ENCODE measurements at places on chromosomes 7 and 10.

- no peak for DNase-seq
Measured at GRCh38 chr10:16611037-16611436, 89.4 kb upstream of the C1QL3 start.

DNA sequence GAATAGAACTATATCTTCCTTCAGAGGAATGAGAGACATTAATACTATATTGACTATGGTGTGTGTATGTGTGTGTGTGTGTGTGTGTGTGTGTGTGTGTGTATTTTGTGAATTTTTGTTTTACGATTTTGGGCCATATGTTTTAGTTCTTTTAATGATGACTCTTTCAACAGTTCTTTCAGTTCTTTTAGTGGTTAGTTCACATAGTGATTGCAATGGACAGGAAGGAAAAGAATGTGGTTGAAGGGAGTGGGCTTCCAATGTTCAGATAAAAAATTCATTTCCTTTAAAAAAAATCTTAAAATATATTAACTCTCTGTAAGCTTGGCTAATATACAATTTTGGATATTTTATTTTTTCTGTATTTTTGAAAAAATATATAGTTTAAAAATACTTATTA lies 315.7 kb upstream of the DGKB start:
- DNase-seq: no peak

DNA sequence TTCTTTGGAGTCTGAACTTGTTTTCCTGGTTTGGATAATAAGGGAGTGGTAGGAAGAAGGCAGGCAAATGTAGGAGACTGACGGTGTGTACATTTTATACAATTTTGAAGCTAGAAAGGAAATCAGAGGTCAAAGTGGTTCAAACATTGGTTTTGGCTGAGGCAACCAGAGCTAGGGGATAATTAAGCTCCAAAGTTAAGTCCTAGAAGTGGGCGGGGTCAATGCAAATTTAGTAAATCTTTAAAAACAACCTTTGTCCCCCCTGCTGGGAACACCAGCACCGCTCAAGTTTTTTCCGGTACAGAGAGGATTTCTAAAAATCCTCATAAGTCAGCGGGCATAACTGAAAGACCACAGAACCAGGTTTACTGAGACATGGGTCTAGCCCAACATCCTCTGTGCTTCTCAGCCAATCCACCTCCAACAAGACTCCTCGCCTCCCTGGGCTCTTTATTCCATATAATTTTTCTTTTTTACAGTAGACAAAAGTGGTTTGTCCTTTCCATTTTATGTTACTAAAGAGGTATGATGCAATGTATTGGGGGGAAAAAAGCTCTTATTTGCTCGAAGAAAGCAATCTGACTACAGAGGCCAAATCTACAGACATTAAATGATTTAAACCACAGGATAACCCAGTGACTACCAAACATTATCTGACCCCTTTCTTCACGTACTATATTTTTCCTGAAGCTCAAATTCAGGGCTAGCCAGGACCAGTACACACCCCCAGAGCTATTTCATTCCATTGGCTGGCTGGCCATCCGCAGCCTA lies 1.6 kb downstream of the GLUD1 start:
- no peak for DNase-seq

- DNase-seq: no peak
Measured at GRCh38 chr10:75468612-75469005, 37.2 kb downstream of the LRMDA start.

- no peak for DNase-seq
Measured at GRCh38 chr7:101111261-101111660, 15.6 kb upstream of the SERPINE1 start.

DNA sequence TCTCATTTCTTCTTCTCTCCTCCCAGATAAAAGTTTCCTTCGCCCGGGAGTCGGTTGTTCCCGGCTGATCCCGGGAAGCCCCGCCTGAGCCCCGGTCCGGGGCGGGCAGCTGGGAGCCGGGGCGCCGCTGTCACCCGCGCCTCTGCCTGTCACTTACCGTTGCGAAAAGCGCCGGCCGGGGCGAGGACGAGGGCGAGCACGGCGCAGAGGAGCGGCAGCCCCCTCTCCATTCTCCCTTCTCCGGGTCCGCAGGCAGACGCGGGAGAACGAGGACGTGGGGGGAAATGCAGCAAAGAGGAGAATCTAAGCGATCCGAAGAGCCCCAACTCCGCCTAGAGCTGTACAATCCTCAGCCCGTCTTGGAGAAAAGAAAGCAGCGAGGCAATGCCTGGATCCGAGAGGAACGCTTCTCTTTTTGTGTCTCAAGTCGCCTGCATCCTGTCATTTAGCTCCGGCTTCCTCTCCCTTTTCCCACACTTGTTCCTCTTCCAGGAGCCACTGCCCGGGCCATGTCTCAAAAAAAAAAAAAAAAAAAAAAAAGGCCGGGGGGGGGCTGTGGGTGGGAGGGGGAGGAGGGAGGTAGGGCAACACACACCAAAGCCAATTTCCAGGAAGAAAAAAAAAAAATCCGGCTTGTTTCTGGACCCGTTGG lies at the start of gene NRP1:
NRP1 (minus strand) TSS at position 515 of the 652 bp plus-strand sequence; CDS start at position 230, 285 bp downstream.
- no peak for DNase-seq
